ENCODE measurements at places on chromosomes 2 and 18.
A peak's percentile ranks its signal among the peaks of the same experiment; 100 is the strongest.

GRCh38 chr18:78996741-78997490, 17.3 kb downstream of the SALL3 start:
- no peak for DNase-seq

GRCh38 chr18:2444201-2444875, 127.0 kb downstream of the METTL4 start:
- DNase-seq = no peak

GRCh38 chr2:64019083-64019974, at the start of gene VPS54:
Gene VPS54, minus strand, starts transcription at chr2:64019428. Its CDS starts 35,429 bp downstream, at chr2:63983999.
- DNase-seq = peak; percentile 23

GRCh38 chr2:109279243-109279860, 150.3 kb downstream of the SH3RF3 start:
- DNase-seq = no peak

- no peak for DNase-seq
These were observed 143.5 kb downstream of the THADA start for GRCh38 chr2:43452318-43452731.

Measured in activated CD4-positive, alpha-beta T cell treated with anti-CD3 and anti-CD28 coated beads, Interleukin-2, amount 50 U/mL, for 24 hours (primary cell).